Bronchial epithelial cell (primary cell): ENCODE measurements at places on chromosomes 7 and 10. TPM values are rescaled to one million over a fixed set of nuclear protein-coding genes. Genes with fewer than 3 reads are reported as not detected.

Gene SORBS1
- total RNA-seq: under 0.01 and 0.13 TPM in 2 replicates

Gene NEUROG3
- total RNA-seq: not detected in 2 replicates

Gene HDAC9
- total RNA-seq: 12.1 and 18.9 TPM in 2 replicates

DNA sequence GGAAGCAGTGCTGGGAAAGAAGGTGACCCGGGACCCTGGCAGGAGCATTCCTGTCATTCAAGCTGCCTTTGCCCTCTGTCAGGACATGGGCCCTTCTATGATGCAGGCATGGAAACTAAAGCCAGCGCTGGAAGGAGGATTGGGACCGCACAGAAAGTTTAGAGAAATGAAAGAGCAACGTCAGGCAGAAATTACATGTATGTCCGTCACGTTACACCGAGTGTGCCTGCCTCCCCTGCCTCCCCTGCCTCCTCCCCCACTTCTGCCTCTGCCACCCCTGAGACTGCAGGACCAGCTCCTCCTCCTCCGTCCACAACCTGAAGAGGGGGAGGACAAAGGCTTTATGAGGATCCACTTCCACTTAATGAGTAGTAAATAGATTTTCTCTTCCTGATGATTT is 13.9 kb upstream of the PWWP2B start:
- DNase-seq: no peak

DNA sequence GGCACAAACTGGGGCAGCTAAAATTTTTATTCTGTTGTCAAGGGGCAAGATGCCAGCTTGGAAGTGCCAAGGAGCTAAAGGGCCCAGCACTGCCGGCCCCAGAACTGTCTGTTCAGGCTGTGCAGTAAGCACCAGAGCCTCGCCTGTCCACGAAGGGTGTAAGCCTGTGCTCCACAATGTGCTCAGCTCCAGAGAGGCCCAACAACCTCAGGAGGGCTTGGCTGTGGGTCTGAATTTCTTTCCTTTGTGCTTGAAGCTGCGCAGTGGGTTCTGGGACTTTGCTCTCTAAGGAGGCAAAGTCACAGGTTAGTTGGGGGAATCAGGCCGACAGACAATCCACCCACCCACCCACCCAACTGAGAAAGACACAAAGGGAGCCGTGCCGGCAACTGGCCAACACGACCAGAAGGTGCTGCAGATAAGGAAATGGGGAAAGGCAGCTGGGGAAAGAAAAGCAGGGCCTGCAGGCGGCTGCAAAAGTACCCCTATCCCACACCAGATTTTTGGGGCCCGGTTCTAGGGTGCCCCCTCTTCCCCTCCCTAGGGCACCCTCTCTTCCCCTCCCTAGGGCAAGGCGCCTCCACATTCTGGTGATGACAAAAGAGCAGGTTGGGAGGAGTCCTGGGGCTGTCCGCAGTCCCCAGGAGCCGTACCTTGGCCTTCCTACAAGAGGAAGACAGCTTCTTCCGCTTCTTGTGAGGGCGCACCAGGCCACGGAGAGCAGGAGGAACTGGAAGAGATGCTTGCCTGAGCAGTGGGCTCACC is 7.7 kb downstream of the DDX56 start:
- no peak for DNase-seq

DNA sequence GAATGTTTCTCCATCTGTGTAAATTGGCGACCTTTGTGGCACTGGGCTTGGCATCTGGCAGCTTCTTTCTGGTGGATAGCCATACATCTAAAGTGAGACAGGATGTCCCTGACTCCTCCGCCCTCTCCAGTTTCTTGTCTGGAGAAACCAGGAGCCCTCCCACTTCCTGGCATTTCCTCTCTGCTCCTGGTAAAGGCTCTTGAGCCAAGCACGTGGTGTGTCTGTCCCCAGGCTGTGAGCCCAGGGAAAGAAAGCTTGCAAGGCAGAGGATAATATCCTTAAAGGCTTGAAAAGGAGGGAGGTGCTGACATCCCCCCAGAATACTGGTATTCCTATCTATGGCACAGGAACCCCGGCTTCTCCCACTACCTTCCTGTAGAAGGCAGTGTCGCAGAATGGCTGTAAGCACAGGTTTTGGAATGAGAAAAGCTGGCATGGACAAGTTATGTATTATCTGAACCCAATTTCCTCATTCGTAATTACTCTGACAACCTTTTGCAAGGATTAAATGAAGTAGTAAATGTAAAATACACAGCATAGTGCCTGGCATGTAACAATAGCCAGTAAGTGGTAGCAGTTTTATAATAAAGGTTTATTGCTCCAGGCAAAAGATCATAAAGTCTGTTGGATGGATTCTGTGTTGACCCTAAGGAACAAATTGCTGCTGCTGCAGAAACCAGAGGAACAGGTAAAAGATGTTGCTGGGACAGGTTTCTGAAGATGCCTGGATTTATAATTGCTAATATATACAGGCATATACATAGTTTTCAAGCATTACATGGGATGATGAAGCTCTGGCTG is 11.8 kb upstream of the ACSL5 start:
- DNase-seq: peak; percentile 42

DNA sequence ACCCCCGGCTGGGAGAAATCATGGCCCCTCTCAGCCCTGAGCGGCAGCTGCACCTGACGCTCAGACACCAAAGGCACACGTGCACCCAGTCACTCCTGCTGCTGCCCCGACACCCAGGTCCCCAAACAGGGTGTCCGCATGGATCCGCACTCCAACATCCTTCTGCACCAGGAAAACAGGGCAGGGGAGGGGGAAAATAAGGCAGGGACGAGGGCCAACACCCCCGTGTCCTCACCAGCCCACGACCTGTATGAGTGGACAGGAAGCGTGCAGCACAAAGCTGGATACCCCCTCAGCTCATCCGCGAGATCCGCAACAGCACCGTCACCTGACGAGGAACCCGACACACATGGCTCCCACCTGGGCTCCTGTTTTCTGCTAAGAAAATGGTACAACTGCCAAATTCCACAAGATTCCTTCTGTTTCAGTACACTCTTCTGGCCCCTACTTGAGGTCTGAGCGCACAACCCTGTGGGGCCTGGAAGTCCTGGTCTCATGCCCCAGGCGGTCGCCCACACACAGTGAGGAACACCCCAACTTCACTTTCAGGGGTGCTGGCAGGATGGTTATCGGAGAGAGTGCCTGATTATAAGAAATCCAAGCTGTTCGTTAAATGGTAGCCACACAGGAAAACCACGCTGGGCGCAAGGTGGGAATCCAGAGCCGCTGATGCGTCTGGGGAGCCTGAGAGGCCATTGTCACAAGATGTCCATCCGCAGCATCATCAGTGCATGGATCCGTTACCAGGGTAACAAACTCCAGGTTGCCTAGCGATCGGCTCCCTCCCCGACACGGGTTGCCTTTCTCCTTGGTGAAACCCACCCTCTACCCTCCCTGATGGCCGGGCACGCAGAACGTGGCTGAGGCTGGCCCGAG is 63.6 kb downstream of the ZRANB1 start:
- no peak for DNase-seq
